ENCODE measurements at places on chromosomes 12 and 14.

DNA sequence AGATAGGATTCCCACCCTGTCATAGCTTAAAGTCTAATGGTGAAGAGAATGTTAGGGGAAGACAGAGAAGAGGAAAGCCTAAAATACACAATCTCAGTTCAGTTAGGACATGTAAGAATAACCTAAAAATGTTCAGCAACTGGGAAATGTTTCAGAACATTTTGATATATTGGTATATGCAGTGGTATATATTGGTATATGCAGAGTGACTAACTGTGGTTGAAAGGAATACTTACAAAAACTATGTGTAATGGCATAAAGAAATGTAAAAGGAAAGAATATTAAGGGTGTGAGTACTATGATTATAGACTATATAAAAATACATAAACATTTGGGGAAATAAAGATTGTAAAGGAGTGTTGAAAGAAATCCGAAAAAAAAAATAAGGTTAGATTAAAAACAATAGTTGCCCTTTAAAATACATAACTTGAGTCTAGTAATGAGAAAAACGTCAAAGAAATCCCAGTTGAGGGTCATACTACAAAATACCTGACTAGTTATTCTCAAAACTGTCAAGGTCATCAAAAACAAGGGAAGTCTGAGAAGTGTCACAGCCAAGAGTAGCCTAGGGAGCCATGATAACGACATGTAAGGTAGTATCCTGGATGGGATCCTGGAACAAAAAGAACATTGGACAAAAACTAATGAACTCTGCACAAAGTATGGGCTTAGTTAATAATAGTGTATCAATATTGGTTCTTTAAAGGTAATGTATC lies 25.6 kb downstream of the ZDHHC17 start:
- DNase-seq, result no peak

GRCh38 chr14:65769151-65769550 lies 356.6 kb downstream of the FUT8 start:
- no peak for DNase-seq

GRCh38 chr12:129067491-129067890 lies 214.2 kb downstream of the GLT1D1 start:
- DNase-seq, result peak; percentile 31

DNA sequence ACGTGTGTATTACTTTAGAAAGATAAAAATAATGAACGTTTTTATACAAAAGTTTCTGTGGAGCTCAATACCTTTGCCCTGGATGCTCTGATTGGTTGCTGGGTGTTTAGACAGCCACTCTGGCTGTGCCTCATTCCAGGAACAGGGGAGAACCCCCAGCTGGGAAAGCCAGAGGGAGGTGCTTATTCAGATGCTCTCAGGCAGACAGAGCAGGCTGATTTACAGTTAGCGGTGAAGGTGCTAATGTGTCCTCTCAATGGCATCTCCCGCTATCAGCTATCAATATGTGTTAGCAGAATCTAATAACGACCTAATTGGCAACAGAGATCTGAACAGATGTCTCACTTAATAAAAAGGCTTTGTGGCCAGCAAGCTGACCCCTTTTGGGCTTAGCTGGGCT lies 402.3 kb downstream of the NUAK1 start:
- peak; percentile 13 for DNase-seq

DNA sequence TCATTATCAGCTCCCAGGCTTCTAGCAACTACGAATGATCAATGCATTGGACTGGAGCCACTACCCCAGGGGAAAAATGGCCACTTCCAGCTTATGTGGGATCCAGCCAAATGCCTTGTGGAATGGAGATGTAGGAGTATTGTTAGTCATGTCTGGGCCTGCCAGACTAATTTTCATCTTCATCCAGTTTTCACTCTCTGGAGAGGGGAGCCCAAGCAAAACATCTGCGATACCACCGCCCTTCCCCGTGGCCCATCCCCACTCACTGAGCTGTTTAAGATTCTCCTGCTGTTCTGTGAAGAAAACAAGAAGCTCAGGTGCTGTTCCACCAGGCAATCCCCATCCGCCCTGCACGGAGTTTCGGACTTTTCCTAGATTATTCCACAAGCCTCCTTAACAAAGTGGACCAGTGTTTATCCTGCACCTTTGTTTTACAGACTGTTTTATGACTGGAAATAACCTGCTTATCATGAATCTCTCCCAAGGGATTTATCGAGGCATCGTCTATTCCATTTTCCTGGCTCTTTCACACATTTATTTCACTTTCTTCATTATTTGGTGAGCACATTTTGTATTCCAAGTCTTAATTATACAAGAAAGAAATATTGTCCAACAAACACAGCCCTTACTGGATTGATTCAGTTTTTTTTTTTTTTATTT lies 35.5 kb upstream of the MAX start:
- no peak for DNase-seq

DNA sequence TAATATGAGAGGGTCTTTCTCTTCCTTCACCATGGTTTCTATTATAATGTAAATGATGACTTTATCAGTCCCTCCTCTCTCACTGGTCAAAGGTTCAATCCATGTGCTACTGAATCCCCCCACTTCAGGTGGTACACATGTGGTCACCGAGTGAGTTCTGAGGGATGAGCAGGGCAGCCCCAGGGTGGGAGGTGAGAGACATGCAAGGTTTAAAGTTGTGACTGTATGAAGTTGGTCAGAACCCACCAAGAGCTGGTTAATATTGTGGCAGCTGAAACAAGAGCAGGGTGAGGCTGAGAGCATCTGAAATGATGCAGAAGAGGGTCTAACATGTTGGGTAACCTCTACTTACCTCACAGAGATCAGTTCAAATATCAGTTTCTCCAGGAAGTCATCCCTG lies 444.7 kb upstream of the FBXO33 start:
- no peak for DNase-seq

DNA sequence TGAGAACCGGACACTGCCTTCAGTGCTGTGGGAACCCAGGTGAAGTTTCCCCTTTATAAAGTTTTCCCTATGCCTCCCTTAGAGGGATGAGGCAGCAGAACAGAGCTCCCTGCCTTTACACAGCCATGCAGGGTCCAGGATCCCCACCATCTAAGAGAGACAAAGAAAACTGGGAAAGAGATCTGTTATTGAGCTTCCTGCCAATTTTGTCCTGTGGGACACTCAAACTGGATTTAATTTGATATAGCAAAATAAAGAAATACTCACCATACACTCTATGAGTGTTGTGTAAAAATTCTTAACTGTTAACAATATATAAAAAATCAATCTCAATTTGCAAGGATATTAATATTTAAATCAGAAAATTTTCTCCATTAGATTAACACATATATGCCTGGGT lies 69.9 kb downstream of the DRAM1 start:
- no peak for DNase-seq

GRCh38 chr14:73223049-73223448 lies 14.3 kb upstream of the PAPLN start:
- DNase-seq, result no peak

DNA sequence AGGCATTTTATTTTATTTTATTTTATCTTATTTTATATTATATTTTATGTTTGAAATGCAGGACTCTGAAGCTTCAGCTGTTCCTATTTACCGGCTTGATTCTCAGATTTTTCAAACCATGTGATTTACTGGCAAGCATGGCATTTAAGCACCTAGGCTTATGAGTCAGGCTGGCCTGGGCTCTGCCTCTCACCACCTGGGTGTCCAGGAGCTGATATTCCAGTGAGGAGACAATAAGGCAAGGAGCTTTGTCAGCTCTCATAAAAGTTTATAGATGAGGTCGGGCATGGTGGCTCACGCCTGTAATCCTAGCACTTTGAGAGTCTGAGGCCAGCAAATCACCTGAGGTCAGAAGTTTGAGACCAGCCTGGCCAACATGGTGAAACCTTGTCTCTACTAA lies 2.1 kb downstream of the DAO start:
- no peak for DNase-seq

DNA sequence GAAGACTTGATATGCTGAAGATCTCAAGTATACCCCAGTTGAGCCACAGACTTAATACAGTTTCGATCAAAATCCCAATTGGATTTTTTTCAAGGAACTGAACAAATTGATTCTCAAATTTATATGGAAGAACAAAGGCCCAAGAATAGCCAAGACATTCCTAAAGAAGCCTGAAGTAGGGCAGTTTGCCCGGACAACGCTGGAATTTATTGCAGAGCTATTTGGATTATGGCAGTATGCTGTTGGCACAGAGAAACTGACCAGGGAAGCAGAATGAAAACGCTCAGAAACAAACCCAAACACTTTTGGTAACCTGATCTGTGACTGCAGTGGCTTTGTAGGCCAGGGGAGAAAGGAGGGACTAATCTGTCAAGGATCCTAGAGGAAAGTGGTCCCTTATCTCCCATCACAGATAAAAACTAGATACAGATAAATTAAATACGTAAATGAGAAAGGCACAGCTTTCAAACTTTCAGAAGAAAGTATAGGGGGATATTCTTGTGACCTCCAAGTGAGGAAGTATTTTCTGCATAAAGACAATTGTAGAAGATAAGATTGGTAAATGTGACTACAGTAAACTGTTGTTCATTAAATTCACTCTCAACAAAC lies 35.9 kb upstream of the GSC start:
- DNase-seq, result no peak

DNA sequence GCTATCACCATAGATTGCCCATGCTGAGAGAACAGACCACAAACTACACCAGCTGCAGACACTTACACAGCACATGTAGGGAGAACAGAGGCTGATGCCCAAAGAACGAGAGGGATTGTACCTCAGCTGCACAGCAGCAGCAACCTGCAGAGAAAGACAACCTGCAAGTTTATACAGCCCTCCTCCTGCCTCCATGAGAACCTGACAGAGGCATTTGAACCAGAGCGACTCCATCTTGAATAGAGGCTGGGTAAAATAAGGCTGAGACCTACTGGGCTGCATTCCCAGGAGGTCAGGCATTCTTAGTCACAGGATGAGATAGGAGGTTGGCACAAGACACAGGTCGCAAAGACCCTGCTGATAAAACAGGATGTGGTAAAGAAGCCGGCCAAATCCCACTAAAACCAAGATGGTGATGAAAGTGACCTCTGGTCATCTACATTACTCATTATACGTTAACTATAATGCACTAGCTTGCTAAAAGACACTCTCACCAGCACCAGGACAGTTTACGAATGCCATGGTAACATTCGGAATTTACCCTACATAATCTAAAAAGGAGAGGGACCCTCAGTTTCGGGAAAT lies 262.4 kb upstream of the HMGA2 start:
- DNase-seq, result no peak

DNA sequence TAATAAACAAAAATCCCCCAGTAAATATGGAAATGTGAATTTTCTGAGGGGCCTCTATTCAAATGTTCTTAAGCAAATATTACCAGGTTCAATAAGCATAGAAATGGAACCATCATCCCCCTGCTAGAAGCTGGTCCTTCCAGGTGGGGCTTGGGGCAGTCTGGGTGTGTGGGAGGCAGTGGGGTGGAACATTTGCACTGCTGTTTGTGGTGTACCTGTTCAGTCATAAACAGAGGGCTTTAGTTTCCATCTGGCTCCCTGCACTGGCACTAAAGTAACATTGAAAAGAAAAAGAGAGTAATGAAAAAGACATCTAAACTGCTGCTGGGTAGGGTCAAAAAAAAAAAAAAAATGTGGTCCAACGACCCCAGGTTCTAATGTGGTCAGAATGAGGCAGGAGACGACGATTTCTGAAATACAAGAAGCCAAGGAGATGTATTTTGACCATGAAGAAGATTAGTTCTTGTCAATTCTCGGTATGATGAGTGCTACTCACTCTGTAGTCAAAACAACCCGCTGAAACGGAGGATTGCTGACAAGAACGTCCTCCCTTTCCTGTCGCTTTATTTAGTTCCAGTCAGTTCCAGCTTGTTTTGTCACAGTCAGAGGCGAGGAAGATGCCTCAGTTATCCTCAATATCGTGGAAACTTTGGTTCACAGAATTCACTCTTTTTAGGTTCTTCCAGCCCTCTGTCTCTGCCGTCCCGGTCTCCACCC lies 44.2 kb upstream of the MANSC4 start:
- DNase-seq, result no peak

DNA sequence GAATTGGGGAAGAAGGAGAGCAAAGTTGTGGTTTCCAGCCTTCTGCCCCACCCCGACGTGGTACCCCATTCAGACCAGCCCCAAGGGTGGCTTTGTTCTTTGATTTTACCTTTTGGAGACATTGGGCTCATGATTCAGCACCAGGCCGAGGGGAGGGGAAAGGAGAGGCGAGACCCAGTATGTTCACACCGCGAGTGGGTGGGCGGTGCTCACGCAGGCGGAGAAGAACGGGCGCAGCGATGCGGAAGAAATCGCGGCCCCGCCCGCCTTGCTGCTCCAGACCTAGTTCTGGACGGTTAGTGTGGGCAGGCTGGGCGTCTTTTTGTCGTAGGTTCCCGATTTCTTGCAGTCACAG lies 963 bp downstream of the ATL1 start:
- DNase-seq, result peak; percentile 70

DNA sequence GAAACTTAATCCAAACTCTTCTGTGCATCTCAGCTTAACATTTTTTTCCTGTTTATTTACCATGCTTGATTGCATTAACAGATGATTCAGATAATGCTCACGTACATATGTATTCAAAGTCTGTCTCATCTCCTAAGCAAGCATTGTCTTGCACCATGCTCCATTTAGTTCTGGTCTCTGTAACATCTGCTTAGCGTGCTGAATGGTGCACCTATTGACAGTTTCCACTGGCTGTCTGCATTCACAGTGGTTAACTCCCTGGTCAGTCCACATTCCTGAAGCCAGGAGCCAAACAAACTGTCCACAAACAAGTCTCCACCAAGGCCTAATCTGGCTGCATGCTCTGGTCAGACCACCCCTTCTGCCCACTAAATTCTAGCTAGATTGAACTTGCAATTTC lies 83.9 kb downstream of the KNTC1 start:
- no peak for DNase-seq

- no peak for DNase-seq
Measured at GRCh38 chr14:35365130-35366055, 39.2 kb downstream of the NFKBIA start.

GRCh38 chr14:64440494-64440893 lies 24.8 kb upstream of the AKAP5 start:
- DNase-seq, result no peak

All from nephron progenitor cell (in vitro differentiated cells).